Activated naive CD8-positive, alpha-beta T cell treated with anti-CD3 and anti-CD28 coated beads for 36 hours (primary cell): ENCODE measurements at places on chromosomes 5 and 9. TPM values are rescaled to one million over a fixed set of nuclear protein-coding genes. Genes with fewer than 3 reads are reported as not detected.
A peak's percentile ranks its signal among the peaks of the same experiment; 100 is the strongest.

The SPINK13 gene
- total RNA-seq = not detected

The MTAP gene
- total RNA-seq = 105 TPM

The GPR151 gene
- total RNA-seq = not detected

The FUBP3 gene
- 48.4 TPM for total RNA-seq

The GRM6 gene
- total RNA-seq = not detected

The PCDHA4 gene
- not detected for total RNA-seq

The EGR1 gene
- total RNA-seq = 48.1 TPM

The SHOC1 gene
- not detected for total RNA-seq

The OR1Q1 gene
- not detected for total RNA-seq

The LPAR1 gene
- total RNA-seq = not detected

The SEMA4D gene
- total RNA-seq = 239 TPM

The CDC20B gene
- not detected for total RNA-seq

The PCDHGA8 gene
- not detected for total RNA-seq

The SPINK9 gene
- total RNA-seq = not detected

GRCh38 chr9:13351778-13352386 is 72.4 kb upstream of the MPDZ start:
- H3K4me1 ChIP-seq = no peaks in the 10 kb centered on the region
- no peak for DNase-seq
- H3K27ac ChIP-seq = no peak overlapping the region
- no peaks in the 10 kb centered on the region for H3K27me3 ChIP-seq
- no peaks in the 10 kb centered on the region for H3K36me3 ChIP-seq

DNA sequence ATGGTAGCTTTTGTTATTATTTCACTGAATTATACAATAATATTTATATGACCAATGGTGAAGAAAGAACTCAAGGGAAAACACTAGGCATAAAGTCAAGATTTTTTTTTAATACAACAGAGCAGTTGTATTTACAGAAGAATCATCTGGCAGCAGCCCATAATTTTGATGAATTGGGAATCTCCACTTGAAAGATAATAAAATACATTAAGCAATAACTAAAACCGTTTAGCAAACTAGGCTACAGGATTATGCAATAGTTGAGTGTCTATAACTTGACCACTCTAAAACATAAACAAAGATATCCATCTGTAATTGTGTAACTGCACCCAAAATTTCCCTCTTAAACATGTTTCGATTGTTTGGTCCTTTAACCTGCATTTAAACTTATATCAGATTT is 80.8 kb downstream of the SNCAIP start:
- H3K4me1 ChIP-seq = no peaks in the 10 kb centered on the region
- no peak overlapping the region for H3K27ac ChIP-seq
- H3K4me3 ChIP-seq = no peak overlapping the region
- no peak for DNase-seq
- H3K27me3 ChIP-seq = peaks cover 8% of the 10 kb centered on the region

DNA sequence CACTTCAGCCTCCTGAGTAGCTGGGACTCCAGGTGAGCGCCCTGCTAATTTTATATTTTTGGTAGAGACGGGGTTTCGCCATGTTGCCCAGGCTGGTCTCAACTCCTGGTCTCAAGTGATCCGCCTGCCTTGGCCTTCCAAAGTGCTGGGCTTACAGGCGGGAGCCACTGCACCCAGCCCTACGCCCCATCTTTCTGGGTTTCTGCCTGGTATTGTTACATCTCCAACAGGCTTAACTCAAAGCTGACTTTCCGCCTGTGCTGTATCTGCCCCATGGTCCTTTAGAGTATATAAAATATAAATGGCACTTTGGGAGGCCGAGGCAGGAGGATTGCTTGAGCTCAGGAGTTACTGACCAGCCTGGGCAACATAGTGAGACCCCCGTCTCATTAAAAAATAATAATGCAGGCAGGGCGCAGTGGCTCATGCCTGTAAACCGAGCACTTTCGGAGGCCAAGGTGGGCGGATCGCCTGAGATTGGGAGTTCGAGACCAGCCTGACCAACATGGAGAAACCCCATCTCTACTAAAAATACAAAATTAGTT is 36.5 kb upstream of the GLDC start:
- H3K36me3 ChIP-seq = peaks cover 14% of the 10 kb centered on the region
- no peaks in the 10 kb centered on the region for H3K27me3 ChIP-seq
- peak overlapping the region; percentile 96 for H3K4me3 ChIP-seq
- H3K27ac ChIP-seq = peak overlapping the region; percentile 98
- no peak for DNase-seq

DNA sequence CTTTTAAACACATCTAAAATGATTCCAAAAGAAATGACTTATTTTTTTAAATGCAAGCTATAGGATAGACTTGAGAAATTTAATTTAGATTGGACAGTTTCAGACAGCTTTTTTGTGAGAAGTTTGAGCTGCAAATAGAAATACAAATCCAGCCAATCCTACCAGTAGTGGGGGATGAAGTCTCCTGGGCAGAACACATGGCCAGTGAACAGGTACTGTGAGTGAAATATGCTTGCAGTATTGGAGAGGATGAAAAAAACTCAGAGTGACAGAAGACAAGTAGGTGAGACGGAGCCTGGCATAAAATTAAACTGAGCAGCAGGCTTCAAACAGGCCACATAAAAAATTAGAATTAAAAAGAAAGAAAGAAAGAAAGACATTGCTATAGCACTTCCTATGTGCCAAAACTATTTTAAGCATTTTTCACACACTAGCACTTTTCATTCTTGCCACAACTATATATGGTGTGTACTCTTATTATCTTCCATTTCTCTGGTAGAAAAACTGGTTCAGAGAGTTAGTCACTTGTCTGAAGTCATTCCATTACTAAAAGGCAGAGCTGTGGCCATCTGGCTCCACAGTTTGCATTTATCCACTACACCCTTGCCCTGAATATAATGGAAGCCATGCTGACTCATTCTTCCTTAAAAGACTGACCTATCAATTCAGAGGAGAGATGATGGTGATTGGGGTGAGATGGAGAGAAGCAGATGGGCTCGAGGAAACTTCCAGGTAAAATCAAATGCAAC is 310.2 kb upstream of the CTNND2 start:
- no peak for DNase-seq
- H3K4me3 ChIP-seq = no peak overlapping the region
- no peaks in the 10 kb centered on the region for H3K27me3 ChIP-seq

GRCh38 chr5:130652176-130652575 is 512.9 kb downstream of the HINT1 start:
- H3K27me3 ChIP-seq = peaks cover 4% of the 10 kb centered on the region
- no peak for DNase-seq
- no peak overlapping the region for H3K27ac ChIP-seq
- H3K4me1 ChIP-seq = no peaks in the 10 kb centered on the region
- no peaks in the 10 kb centered on the region for H3K36me3 ChIP-seq

DNA sequence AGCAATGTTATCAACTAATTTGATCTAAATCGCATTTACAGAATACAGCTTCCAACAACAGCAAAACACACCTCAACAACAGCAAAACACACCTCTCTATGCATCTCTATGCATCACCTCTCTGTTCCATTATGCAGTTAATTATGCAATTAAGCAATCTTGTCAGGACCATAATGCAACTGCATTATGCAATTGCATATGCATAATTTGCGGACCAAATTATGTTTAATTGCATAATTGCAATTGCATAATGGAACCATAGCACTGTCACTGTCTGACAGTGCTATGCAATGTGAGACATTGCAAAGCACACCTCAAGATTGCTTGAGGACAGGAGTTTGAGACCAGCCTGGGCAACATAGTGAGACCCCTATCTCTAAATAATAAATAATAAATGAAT is 80.4 kb upstream of the PRSS3 start:
- peaks cover 5% of the 10 kb centered on the region for H3K4me1 ChIP-seq
- H3K36me3 ChIP-seq = no peaks in the 10 kb centered on the region
- H3K27ac ChIP-seq = no peak overlapping the region

GRCh38 chr5:141369994-141370848 is at the start of gene PCDHGB3:
Gene PCDHGB3, plus strand, starts transcription at chr5:141370242. Its CDS starts 153 bp downstream, at chr5:141370395.
- peaks cover 93% of the 10 kb centered on the region for H3K27me3 ChIP-seq
- H3K27ac ChIP-seq = no peak within 1 kb of the TSS
- peaks cover 4% of the 10 kb centered on the region for H3K4me1 ChIP-seq
- H3K4me3 ChIP-seq = peak within 1 kb of the TSS; percentile 60

DNA sequence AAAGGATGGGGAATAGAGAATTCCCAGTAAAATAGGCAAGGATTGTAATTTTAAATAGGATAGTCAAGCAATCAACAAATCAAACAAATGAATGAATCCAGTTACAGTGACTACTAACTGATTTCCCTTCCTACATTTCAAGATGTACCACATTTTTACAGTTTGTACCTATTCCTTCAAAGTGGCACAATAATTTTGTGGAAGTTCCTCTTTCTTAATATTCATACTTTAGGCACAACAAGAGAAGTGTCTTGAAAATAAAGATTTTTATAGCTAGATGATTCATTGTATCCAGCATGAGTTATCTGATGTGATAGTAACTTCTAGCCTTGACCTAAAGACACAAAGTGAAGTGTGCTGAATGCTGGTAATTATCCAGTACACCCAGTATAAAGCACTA is 122.2 kb upstream of the ACOT12 start:
- H3K4me1 ChIP-seq = no peaks in the 10 kb centered on the region
- H3K27ac ChIP-seq = no peak overlapping the region
- H3K27me3 ChIP-seq = no peaks in the 10 kb centered on the region
- DNase-seq = no peak

- H3K4me1 ChIP-seq = peaks cover 48% of the 10 kb centered on the region
- peaks cover 40% of the 10 kb centered on the region for H3K36me3 ChIP-seq
- H3K27me3 ChIP-seq = no peaks in the 10 kb centered on the region
- peak overlapping the region; percentile 89 for H3K4me3 ChIP-seq
Observed at GRCh38 chr5:116084287-116084691, 536 bp upstream of the COMMD10 start.

GRCh38 chr5:9156282-9156681 is 389.6 kb downstream of the SEMA5A start:
- no peaks in the 10 kb centered on the region for H3K4me1 ChIP-seq
- no peaks in the 10 kb centered on the region for H3K27me3 ChIP-seq
- H3K36me3 ChIP-seq = no peaks in the 10 kb centered on the region
- no peak for DNase-seq
- no peak overlapping the region for H3K27ac ChIP-seq

DNA sequence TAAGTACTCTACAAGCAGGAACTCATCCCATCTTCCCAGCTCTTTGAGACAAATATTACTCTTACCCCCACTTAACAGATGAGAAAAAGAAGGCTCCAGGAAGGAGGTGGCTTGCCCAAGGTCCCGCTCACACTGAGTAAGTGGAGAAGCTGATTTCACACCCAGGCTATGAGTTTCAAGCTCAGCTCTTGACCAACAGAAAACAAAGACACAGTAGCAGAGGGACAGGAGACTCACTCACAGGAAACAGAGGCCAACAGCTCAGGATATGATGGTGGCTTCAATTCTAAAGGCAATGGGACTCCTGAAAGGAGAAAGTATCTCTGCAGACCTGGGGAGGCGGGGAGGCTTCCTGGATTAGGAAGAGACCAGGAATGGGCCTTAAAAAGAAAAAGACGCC is 6.7 kb upstream of the TCF7 start:
- H3K4me3 ChIP-seq = no peak overlapping the region
- no peaks in the 10 kb centered on the region for H3K36me3 ChIP-seq
- peak overlapping the region; percentile 3 for H3K27ac ChIP-seq
- H3K27me3 ChIP-seq = no peaks in the 10 kb centered on the region
- DNase-seq = no peak
- H3K4me1 ChIP-seq = peaks cover 73% of the 10 kb centered on the region

GRCh38 chr5:169856571-169856970 is 123.7 kb downstream of the INSYN2B start:
- no peak overlapping the region for H3K27ac ChIP-seq
- no peak for DNase-seq
- peaks cover 57% of the 10 kb centered on the region for H3K36me3 ChIP-seq
- no peak overlapping the region for H3K4me3 ChIP-seq
- no peaks in the 10 kb centered on the region for H3K27me3 ChIP-seq

GRCh38 chr9:36988848-36989247 is 45.2 kb downstream of the PAX5 start:
- no peak for DNase-seq
- H3K4me3 ChIP-seq = no peak overlapping the region
- H3K27me3 ChIP-seq = peaks cover 78% of the 10 kb centered on the region
- H3K4me1 ChIP-seq = peaks cover 14% of the 10 kb centered on the region

GRCh38 chr5:109126481-109126880 is 283.3 kb downstream of the PJA2 start:
- no peak for DNase-seq
- peaks cover 9% of the 10 kb centered on the region for H3K36me3 ChIP-seq
- H3K4me3 ChIP-seq = no peak overlapping the region
- no peaks in the 10 kb centered on the region for H3K4me1 ChIP-seq

DNA sequence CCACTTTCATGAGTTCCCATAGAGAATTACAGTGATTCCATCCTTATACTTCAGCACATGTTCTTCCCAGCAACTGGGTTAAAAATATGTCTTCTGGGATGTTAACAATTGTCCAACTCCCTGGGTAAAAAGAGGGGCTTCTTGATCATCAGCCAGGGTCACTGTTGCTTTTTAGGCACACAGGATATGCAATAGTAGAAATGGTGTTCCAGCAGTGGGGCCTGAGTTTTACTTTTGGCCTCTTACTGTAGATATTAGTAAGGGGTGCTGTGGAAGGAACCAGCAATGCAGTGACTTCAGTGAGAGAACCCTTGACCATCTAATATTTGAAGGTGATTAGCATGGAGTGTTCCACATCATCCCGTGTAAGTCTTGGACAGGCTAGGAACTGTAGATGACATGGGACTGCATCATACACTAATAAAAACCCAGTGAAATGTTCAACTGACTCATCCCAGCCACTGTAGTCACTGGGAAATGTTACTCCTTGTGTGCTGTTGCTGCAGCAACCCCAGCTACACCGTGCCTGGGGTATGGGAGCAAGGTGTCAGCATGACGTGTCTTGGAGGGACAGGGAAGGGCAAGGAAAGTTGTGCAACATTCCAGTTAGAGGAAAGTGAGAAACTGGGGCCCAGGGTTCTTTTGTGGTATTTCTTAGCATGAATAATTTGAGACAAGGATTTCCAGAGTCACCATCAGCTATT is 610.9 kb downstream of the RAB3C start:
- H3K4me3 ChIP-seq = no peak overlapping the region
- DNase-seq = no peak
- peaks cover 11% of the 10 kb centered on the region for H3K27me3 ChIP-seq

DNA sequence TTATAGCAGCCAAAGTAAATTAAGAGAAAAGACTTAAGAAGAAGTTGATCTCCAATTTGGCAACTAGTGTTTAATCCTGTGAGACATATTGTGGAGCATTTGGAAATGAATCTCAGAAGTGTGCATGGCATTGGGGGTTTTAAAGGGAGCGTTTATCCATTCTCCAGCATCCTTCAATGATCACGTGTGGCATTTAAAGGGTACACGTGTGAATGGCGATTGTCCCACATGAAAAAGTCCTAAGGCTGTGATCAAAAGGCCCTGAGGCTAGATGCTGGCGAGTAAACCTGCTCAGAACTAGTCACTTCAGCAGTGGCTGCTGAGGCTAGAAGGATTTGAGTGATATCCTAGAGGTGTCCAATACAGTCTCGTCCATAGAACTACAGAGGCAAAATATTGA is 315.6 kb upstream of the CDH9 start:
- no peaks in the 10 kb centered on the region for H3K36me3 ChIP-seq
- H3K4me1 ChIP-seq = no peaks in the 10 kb centered on the region
- H3K27ac ChIP-seq = no peak overlapping the region
- no peaks in the 10 kb centered on the region for H3K27me3 ChIP-seq

GRCh38 chr9:97940741-97941140 is 2.8 kb upstream of the HEMGN start:
- no peak overlapping the region for H3K4me3 ChIP-seq
- peaks cover 15% of the 10 kb centered on the region for H3K4me1 ChIP-seq
- H3K27me3 ChIP-seq = no peaks in the 10 kb centered on the region
- H3K27ac ChIP-seq = no peak overlapping the region
- no peaks in the 10 kb centered on the region for H3K36me3 ChIP-seq
- no peak for DNase-seq

- no peaks in the 10 kb centered on the region for H3K4me1 ChIP-seq
- H3K36me3 ChIP-seq = peaks cover 43% of the 10 kb centered on the region
- no peaks in the 10 kb centered on the region for H3K27me3 ChIP-seq
Observed at GRCh38 chr5:108989761-108990392, 242.2 kb downstream of the FER start.
